ENCODE measurements at places on chromosomes 16 and 17.

- no peak for DNase-seq
Observed at GRCh38 chr17:77480509-77481215, 339.9 kb downstream of the SEC14L1 start.

GRCh38 chr16:819336-820043 is 19.0 kb upstream of the GNG13 start:
- no peak for DNase-seq

DNA sequence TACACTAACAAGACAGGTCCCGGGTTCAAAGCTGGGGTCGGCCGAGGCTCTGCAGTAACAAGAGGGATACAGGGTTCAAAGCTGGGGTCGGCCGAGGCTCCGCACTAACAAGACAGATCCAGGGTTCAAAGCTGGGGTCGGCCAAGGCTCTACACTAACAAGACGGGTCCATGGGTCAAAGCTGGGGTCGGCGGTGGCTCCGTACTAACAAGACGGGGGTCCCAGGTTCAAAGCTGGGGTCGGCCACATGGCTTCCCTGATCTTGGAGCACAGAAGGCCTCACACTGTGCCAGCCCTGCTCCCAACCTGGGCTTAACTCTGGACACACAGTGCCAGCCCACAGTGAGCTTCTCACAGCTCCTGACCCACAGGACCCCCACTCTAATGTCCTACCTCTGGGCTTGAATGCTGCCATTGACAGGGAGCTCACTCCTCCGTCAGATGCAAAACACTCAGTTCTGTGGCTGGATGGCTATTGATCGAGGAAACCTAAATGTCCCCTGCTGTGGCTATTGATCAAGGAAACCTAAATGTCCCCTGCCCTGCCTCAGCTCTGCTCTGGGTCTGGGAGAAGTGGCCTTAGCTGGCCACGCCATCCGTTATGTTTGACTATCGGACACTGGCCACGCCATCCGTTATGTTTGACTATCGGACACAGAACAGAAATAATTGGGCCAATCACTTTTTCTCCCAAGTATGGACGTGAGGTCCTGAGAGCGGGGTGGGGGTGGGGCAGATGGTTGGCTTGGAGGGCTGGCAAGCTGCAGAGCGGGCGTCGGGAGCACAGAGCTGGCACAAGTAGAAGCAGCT is 54.6 kb upstream of the DOC2B start:
- DNase-seq = no peak

DNA sequence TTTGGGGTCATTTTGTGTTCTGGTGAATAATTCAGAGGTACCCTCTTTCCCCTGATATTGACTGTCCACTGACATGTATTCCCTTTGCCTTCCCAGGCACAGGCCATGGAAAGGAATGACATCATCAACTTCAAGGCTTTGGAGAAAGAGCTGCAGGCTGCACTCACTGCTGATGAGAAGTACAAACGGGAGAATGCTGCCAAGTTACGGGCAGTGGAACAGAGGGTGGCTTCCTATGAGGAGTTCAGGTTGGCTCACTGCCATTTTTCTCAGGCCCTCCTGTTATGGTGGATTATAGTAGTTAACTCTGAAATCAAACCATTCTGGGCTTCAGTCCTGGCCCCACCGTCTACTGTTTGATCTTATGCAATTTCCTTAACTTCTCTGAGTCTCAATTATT is 1.6 kb upstream of the EFTUD2 start:
- DNase-seq = no peak

- no peak for DNase-seq
Observed at GRCh38 chr16:30561089-30561816, 3.1 kb upstream of the ZNF764 start.

GRCh38 chr16:78494674-78495073 is 395.2 kb downstream of the WWOX start:
- no peak for DNase-seq

DNA sequence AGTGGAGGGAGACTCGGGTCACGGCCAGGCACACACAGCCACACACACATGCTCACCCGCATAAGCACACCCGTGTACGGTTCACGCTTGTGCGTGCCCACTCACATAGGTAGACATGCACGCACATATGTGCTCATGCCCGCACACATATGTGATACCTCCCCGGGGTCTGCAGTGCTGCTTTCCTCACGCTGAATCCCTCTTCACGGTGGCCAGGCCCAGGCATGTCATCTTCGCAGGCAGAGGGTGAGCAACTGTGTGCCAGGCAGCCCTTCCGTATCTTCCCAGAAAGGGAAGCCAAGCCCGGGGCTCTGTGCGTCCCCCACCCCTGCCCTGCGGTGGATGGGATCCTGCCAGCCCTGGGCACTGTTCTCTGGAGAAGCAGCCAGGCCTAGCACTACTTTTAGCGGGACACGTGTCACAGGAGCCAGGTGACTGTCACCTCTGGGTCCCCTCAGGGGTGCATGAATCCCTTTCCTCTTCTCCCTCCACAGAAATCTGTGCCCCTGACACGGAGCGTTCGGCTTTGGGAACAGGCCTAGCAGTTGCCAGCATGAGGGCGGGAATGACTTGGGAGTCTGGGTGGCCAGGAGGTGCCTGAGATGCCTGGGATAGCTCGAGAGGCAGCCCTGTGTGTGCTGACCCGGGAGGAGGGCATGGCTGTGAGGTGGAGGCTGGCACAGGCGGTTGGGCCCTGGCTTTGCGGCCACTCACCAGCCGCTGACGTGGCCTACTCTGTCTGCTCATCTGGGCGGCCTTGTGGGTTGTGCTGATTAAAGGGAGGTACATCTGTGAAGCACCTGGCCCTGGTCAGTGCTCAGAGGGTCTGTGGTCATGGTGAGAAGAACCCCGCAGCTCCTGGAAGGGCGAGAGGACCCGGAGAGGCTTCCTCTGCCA is 47.5 kb downstream of the BAIAP2 start:
- DNase-seq = no peak

GRCh38 chr17:78391843-78392242 is 13.4 kb downstream of the PGS1 start:
- DNase-seq = no peak

DNA sequence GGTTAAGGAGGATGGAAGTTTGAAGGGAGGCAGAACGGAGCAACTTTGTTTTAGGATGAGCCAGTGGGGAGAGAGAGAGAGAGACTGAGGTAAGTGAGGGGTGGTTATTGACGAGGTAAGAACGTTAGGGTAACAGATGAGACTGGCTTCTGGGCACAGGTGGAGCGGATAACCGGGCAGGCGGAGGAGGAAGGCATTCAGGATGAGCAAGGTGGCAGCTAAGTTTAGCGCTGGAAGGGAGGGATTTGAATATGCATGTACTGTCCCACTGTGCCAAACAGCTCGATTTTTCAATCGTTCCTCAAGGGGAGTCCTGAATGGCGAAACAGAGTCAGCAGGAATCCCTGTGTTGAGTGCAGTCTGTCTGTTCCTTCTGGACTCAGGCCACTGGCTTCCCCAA is 35.8 kb downstream of the CACNG3 start:
- no peak for DNase-seq

- no peak for DNase-seq
Observed at GRCh38 chr16:74166456-74166855, 130.2 kb upstream of the PSMD7 start.

GRCh38 chr17:63798572-63799106 is 24.7 kb downstream of the DDX42 start:
- no peak for DNase-seq

DNA sequence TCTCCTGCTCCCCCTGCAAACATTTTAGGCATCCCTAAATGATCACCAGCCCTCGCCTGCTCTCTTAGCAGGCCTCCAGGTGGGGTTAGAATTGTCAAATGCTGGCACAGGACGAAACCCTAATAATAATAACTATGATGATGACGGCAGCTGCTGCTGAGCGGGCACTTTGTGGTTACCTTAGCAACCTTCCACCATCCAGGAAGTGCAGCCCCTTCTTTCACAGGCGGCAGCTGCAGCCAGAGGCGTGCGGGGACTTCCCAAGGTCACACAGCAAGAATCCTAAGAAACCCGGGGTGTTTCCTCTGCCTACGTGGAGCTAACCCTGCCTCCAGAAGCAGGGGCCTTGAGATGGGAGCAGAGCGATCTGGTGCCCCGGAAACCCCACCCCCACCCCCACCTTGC is 22.4 kb upstream of the EIF1 start:
- DNase-seq = no peak

DNA sequence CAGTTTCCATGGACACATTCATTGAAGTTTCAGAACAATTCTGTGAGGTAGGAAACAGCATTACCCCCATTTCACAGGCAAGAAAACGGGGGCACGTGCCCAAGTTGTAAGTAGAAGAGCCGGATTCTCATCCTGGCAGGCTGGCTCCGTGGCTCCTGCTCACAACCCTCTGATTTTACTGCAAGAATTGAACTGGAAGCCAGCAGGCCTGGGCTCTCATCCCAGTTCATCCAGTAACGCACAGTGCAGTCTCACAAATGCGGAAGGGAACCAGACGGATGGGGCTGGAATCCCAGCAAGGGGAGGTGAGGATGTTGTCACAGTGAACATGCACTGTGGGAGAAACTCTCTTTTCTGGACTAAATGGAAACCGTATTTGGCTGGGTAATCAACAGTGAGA is 40.7 kb upstream of the DOC2B start:
- no peak for DNase-seq

DNA sequence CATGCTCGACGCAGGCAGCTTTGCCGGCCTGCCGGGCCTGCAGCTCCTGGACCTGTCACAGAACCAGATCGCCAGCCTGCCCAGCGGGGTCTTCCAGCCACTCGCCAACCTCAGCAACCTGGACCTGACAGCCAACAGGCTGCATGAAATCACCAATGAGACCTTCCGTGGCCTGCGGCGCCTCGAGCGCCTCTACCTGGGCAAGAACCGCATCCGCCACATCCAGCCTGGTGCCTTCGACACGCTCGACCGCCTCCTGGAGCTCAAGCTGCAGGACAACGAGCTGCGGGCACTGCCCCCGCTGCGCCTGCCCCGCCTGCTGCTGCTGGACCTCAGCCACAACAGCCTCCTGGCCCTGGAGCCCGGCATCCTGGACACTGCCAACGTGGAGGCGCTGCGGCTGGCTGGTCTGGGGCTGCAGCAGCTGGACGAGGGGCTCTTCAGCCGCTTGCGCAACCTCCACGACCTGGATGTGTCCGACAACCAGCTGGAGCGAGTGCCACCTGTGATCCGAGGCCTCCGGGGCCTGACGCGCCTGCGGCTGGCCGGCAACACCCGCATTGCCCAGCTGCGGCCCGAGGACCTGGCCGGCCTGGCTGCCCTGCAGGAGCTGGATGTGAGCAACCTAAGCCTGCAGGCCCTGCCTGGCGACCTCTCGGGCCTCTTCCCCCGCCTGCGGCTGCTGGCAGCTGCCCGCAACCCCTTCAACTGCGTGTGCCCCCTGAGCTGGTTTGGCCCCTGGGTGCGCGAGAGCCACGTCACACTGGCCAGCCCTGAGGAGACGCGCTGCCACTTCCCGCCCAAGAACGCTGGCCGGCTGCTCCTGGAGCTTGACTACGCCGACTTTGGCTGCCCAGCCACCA is 9.7 kb downstream of the VASN start:
- no peak for DNase-seq

GRCh38 chr17:12067485-12067884 is 46.8 kb downstream of the MAP2K4 start:
- DNase-seq = no peak

GRCh38 chr16:57549730-57550129 is 7.3 kb downstream of the ADGRG5 start:
- no peak for DNase-seq

- DNase-seq = no peak
Observed at GRCh38 chr16:88703486-88704309, 2.5 kb downstream of the RNF166 start.

DNA sequence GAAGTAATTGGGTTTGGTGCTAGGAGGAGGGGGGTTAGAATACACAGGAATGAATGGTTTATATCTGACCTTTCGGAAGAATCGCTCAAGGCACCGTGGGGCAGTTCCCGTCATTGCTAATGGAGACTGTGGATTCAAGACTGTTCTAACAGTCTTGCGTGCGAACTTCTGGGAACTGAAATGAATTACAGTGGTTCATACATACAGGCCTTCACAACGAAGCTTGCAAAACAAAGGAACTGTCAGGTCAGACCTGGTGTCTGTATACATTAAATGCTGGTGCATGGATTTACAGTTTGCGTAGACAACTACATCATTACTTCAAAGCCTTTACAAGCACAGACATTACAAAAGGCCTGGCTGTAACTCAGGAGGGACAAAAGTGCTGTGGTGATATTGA is 983.9 kb downstream of the CDH11 start:
- DNase-seq = no peak

GRCh38 chr17:36657763-36658490 is 56.5 kb downstream of the MRM1 start:
- no peak for DNase-seq

GRCh38 chr16:25108054-25108453 is 3.5 kb upstream of the LCMT1 start:
- no peak for DNase-seq

GRCh38 chr16:52073024-52073423 is 473.9 kb downstream of the TOX3 start:
- DNase-seq = peak; percentile 70

DNA sequence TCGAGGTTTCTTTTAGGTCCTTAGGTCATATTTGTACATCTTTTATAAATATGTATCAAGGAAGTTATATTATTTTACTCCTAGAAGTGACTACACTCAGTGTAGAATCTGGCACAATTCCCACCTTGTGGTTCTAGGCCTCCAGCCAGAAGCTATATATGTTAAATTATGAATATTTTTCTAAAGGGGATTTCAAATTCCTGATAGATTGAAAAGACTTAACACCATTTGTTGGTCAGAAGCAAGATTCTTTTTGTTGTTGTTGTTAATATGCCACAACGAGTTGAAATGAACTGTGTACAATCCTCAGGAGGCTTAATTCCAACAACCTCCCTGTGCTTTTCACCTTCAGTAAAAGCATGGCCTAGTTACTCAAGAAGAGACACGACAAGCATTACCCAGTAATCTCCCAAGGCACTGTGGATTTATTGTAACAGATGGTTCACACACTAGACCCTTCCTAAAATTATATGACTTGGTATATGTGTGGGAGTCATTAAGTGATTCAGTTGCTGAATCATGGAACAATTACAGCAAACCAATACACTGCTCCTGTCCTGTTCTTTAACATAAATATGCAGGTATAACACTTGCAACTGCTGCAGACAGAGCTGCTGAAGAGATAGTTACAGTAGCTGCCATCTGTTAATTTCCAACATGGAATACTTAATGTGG is 964.4 kb upstream of the GOT2 start:
- DNase-seq = no peak

DNA sequence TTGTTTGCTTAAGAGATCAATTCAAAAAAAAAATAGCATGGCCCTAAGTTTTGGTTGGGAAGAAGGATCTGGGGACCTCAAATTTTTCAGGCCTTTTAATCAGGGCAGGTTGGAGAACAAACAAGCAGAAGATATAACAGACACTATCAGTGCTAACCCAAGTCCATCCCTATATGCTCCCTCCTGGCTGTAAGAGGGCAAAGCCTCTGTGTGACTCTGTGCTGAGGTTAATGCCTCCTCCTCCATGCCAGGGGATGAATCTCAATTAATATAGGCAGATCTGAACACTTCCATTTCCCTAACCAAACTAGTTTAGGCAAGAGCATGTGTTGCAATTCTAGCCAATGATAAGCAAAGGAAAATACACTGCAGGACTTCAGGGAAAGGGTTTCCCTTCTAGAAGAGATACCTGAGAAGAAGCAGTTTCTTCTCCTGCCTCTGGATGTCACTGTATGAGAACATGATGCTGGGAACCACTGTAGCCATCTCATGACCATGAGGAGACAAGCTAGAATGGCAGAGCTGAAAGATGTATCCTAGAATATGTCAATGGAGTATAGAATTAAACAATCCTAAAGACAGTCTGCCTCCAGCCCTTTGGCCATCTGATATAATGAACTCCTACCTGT is 76.0 kb downstream of the CHD9NB start:
- DNase-seq = no peak

GRCh38 chr16:84687715-84688114 is 12.1 kb upstream of the USP10 start:
- no peak for DNase-seq
